ENCODE measurements at places on chromosomes 2 and 18.

- no peak overlapping the region for H3K4me3 ChIP-seq
- H3K27ac ChIP-seq, result no peak overlapping the region
- DNase-seq, result no peak
- no peaks in the 10 kb centered on the region for H3K36me3 ChIP-seq
- H3K27me3 ChIP-seq, result no peaks in the 10 kb centered on the region
Observed at GRCh38 chr2:187644981-187645380, 90.7 kb upstream of the TFPI start.

DNA sequence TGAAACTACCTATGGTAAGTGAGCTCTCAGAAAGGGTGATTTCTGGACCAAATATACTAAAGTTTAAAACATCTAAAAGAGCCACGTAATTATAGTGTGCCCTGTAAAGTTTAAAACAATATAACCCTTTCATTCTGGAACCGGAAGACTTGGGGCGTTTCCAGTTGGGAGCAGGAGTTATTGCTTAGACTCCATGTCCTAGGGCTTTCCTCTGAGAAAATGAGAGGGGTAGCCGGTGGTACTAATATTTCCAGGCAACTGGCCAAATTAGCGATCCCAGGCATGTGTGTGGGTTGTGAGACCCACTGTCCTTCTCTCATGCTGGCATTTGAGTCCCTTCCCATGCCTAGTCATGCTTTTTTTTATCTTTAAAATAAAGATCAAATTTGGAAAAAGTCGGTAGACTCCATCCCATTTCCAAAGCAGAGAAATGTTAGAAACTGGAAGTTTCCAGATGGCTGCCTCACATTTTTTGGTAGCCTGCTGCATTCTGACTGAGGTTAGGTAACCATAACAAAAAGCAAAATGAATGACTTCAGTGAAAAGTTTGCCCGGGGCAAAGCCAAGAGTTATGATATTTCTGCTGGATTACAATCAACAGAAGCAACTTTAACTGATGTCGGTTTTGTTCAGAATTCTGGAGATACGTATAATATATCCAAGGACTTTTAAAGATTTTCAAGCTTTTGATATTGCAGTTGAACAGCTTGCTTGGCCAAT, 227.4 kb downstream of the SS18 start:
- no peak for DNase-seq
- no peaks in the 10 kb centered on the region for H3K27me3 ChIP-seq
- no peak overlapping the region for H3K27ac ChIP-seq
- no peaks in the 10 kb centered on the region for H3K4me1 ChIP-seq
- H3K4me3 ChIP-seq, result no peak overlapping the region

DNA sequence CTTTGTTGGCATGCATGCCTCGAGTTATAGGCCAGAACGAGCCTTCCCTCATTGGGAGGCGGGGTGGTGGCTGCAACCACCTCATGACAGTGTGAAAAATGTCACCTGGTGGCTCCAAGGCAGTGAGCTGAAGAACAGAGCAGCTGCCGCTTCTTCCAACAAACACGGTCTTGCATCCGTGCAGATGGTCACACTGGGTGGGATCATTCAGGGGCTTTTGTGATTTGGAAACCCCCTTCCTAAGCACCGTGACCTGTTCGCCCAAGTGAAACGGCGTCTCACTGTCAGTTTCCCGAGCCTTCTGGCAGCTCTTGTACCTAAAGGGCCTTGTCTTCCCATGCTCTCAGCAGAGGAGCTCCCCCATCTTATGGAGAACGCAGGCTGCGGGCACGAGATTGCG, 159.7 kb downstream of the NAPG start:
- H3K27ac ChIP-seq, result no peak overlapping the region
- no peaks in the 10 kb centered on the region for H3K36me3 ChIP-seq
- H3K27me3 ChIP-seq, result no peaks in the 10 kb centered on the region
- no peaks in the 10 kb centered on the region for H3K4me1 ChIP-seq
- H3K4me3 ChIP-seq, result no peak overlapping the region
- DNase-seq, result no peak

DNA sequence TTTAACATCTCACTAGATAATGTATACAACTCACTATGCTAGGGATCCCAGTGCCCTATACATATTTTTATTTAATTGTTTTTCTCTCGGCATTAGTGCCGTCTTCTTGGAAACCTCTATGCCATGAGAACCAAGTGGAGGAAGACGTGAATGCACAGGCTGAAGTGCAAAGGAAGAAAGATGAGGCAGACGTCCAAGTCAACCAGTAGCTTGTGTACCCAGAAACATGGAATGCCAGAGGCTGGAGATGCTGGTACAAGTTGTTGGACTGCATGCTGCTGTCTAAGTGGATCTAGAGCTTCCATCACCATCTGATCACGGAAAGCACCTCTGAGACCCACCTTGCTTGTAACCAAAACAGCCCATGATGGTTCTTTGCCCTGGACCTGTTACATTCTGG, 12.5 kb upstream of the GEMIN6 start:
- H3K4me1 ChIP-seq, result no peaks in the 10 kb centered on the region
- H3K36me3 ChIP-seq, result no peaks in the 10 kb centered on the region
- H3K27ac ChIP-seq, result no peak overlapping the region
- DNase-seq, result no peak
- no peaks in the 10 kb centered on the region for H3K27me3 ChIP-seq
- no peak overlapping the region for H3K4me3 ChIP-seq

DNA sequence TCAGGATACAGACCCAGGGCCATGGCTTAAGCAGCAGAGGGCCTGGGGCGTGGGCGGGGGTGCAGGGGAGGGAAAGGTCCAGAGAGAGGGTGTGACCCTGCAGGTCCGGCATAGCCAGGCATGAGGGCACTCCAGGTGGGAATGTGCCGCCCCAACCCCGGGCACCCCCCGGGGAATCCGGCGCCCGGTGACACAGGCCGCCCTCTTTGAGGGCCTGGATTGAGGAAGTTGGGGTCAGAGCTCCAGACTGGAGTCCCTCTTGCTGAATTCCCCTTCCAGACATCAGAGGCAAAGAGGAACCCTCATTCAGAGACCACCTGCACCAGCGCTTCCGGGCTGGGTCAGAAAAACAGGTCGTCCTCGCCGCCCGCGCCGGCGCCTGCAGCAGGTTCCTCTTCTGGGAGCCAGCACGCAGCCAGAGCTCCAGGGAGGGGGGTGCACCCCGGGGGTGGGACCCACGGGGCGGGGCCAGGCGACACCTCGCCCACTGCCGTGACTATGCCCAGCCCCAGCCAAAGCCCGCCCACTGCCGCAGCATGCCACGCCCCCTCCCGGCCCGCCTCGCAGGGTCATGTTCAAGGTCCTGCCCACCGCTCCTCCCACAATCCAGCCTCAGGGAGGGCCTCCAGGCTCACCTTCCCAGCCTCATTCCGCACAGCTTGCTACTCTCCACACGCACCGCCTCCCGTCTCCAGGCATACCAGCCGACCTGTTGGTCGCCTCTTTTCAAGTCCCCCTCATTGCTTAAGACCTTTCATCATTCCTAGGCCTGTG, 98.3 kb upstream of the ID2 start:
- no peaks in the 10 kb centered on the region for H3K36me3 ChIP-seq
- no peaks in the 10 kb centered on the region for H3K27me3 ChIP-seq
- H3K4me1 ChIP-seq, result peaks cover 12% of the 10 kb centered on the region
- H3K4me3 ChIP-seq, result peak overlapping the region; percentile 28
- DNase-seq, result peak; percentile 99

GRCh38 chr2:202510911-202511310, 123.9 kb upstream of the FAM117B start:
- H3K27ac ChIP-seq, result no peak overlapping the region
- peaks cover 16% of the 10 kb centered on the region for H3K36me3 ChIP-seq
- DNase-seq, result no peak
- H3K27me3 ChIP-seq, result no peaks in the 10 kb centered on the region

DNA sequence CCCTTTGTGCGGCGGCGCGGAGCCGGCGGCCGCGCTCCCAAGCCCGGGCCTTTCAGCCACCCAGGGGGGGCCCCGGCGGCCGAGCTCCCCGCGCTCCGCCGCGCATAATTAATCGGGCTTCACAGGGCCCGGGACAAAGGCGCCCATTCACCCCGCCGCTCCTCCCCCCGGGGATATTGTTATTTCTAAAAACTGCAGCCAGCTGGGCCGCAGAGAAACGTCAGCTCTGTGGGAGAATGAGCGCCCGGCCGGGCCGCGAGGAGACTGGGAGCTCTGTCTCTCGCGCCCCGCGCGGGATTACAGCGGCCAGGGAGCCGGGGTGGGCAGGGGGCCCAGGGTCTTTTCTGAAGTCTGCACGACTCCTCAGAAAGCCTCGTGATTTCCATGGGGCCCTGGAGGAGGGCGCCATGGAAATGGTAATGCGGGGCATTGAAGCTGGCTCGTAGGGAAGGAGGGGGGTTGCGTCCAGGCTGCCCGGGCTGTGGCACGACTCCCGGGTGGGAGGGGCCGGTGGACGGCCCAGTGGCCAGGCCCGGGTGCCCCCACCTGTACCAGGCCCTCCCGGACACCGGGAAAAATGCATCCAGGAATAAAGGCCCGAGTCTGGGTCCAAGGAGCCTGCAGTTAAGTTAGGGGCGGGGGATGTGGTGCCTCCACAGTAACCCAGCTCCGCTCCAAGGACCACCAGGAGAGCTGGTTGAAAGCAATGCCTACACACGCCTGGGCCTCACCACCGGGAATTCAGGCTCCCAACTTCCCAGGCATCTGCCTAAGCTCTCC, 125.3 kb downstream of the ZFP36L2 start:
- H3K4me3 ChIP-seq, result peak overlapping the region; percentile 44
- no peak for DNase-seq

GRCh38 chr2:65866148-65866547, 433.7 kb upstream of the SPRED2 start:
- H3K27ac ChIP-seq, result no peak overlapping the region
- no peak overlapping the region for H3K4me3 ChIP-seq
- peaks cover 5% of the 10 kb centered on the region for H3K27me3 ChIP-seq
- no peaks in the 10 kb centered on the region for H3K36me3 ChIP-seq
- H3K4me1 ChIP-seq, result no peaks in the 10 kb centered on the region

DNA sequence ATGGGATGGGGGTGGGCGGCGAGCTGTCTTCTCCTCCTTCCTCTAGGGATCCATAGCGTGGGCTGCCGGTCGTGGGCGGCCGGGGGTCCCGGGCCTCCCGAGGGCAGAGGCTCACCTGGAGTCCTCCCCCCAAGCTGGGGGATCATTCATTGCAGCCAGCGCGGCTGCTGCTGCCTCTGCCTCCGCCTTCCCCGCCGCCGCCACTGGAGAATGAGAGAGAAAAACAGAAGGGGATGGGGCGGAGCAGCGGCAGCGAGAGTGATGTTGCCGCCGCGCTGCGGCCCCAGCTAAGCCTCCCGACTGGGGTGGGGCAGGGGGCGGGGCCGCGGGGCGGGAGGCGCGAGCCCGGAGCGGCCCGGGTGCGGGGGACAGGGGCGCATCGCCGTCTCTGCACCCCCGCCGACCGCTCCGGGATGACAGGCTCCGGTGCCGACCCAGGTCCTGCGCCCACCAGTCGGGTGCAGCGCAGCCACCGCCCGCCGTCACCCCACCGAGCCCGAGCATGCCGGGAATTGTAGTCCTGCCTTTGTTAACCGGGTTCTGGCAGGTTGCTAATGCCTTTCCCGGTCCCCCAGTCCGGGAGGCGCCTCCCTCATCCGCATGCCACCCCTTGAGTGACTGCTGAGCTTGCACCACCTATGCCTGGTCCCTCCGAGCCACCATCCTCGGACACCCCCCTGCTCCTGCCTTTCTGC, at the start of gene KIF3C:
Gene KIF3C, minus strand, starts transcription at position 225 of the 695 bp plus-strand sequence. CDS start 580 bp downstream, outside the sequence.
- peak within 1 kb of the TSS; percentile 82 for H3K4me3 ChIP-seq
- no peaks in the 10 kb centered on the region for H3K27me3 ChIP-seq
- H3K4me1 ChIP-seq, result peaks cover 8% of the 10 kb centered on the region
- no peaks in the 10 kb centered on the region for H3K36me3 ChIP-seq
- H3K27ac ChIP-seq, result peak within 1 kb of the TSS; percentile 56
- DNase-seq, result peak; percentile 81

GRCh38 chr18:60162388-60162787, 210.2 kb downstream of the MC4R start:
- no peaks in the 10 kb centered on the region for H3K36me3 ChIP-seq
- H3K4me1 ChIP-seq, result no peaks in the 10 kb centered on the region
- no peak for DNase-seq
- no peak overlapping the region for H3K27ac ChIP-seq
- no peaks in the 10 kb centered on the region for H3K27me3 ChIP-seq
- H3K4me3 ChIP-seq, result no peak overlapping the region

DNA sequence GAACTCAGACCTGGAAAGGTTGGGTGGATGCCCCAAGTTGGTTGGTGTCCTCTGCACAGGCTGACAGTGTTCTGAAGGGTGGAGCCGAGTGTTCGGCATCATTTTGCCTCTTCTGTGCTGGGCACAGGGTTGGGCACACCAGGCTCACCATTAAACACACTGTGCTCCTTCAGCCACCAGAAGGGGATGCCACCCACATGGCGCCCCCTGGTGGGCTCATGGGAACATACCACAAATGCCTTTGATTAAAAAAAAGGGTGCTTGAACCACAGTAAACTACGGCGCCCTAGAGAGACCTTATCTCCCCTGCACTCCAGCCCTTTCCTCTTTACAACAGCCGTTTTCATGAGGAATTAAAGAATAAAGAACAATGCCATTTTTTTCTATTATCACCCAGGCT, 89.4 kb downstream of the CELF4 start:
- H3K27me3 ChIP-seq, result no peaks in the 10 kb centered on the region
- H3K27ac ChIP-seq, result no peak overlapping the region
- no peak overlapping the region for H3K4me3 ChIP-seq
- no peaks in the 10 kb centered on the region for H3K36me3 ChIP-seq

DNA sequence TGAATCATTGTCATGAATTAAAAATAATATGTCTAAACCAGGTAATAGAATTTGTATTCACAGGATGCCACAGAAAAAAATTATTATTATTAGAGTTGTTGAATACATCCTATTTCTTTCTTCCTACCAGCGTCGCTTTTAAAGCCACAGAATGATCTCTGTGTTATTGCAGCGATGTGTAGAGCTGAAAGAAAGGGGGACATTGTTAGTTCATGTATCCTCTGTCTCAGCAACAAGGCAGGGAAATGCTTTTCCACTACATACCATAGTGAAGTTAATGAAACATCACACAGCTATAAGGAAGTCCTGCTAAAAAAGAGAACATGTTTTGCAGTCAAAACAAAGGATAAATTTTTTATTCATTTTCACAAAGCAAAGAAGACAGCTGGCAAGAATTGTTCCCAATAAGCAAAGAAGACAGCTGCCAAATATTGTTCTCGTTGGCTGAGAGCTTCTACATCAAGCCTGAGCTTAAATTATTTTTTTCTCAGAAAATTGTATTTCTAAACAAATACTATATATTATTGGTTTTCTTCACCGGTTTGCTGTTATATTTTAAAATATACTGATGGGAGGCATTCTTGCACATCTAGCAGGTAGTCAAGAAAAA, 1234.4 kb downstream of the SUCLG1 start:
- DNase-seq, result no peak
- H3K27ac ChIP-seq, result no peak overlapping the region
- no peaks in the 10 kb centered on the region for H3K36me3 ChIP-seq

- no peak overlapping the region for H3K4me3 ChIP-seq
- H3K36me3 ChIP-seq, result peaks cover 73% of the 10 kb centered on the region
- no peaks in the 10 kb centered on the region for H3K27me3 ChIP-seq
- DNase-seq, result no peak
Observed at GRCh38 chr18:31876707-31877106, 66.2 kb downstream of the TRAPPC8 start.
